ENCODE measurements at places on chromosomes 5 and 9.

DNA sequence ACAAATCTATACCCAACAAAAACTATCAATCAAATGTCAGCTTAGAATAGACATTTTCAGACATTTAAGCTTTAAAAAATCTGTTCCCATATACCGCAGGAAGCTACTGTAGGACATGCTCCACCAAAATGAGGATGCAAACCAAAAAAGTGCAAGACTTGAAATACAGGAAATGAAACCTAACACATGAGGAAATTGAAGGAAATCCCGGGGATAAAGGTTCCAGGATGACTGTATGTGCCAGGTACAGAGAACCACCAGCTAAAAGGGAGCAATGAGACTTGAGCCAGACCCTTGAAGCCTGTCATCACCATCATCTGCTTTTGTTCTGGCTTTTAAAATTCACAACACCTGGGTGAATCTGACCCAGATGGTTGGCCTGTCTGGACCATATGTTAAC lies 21.4 kb downstream of the DIAPH1 start:
- no peak for DNase-seq

- DNase-seq, result no peak
Measured at GRCh38 chr5:123535648-123536047, 23.7 kb downstream of the CSNK1G3 start.

DNA sequence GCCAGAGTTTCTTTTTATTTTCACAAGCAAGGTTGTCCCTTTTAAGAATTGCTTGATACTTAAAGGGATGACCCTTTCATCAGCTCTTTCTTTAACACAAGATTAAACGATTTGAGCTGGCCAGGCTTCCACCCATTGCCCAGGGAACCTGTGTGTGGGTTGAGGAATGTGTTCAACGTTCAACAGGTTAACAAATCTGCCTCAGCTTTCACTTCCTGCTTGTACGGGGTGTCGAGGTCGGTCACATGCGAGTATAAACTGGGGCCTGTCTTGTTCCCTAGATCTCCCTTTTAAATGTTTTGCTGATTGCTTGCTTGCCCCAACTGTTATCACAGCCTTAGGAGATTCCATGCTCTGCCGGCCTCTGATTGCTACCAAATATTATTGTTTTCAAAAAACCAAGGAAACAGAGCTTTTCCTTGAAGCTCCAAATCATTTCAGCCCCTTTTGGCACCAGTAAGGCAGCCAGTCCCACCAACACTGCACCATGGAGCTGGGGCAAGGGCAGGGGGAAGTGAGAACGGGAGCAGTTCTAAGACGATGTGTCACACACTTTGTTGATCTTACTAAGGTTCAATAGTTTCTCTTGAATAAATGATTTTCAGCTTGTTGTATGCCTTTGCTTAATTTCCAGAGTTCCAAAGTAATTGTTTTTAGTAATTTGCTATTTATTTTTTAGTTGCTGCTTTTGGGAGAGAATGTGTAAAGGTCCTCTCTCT lies 10.7 kb upstream of the CLK4 start:
- DNase-seq, result no peak

DNA sequence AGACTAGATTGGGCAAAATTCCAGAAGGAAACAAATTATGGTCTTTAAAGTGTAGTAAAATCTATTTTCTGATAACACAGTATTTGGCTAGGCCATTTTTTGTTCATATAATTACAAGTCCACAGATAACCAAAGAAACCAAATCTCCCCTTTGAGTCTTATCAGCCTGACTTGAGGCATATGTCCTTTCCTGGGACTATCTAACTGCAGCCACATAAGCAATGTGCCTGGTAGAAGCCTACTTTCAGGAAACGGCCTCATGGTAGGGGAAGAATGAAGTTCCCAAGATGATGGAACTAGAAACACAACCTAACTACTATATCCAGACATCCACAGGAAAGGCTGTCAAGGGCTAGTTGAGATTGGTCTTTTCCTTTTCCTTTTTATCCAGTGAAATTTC lies 130.0 kb downstream of the PIK3R1 start:
- DNase-seq, result no peak

DNA sequence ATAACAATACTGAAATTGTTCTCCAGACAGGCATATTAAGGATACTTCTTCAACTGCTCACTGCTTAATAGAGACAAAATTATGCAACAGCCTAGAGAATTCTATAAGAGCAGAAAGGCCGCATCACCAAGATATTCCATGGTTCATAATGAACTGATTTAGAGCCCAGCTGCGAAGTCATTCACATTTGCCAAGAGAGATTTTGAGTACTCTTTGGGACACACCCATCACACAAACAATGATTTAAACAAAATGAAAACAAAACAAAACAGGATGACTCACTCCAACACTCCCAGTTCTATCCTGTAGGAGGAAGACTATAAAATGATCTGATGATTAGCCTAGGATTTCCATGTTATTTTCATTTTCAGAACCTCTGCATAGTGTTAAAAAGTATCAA lies 145.7 kb upstream of the GNA14 start:
- DNase-seq, result no peak

DNA sequence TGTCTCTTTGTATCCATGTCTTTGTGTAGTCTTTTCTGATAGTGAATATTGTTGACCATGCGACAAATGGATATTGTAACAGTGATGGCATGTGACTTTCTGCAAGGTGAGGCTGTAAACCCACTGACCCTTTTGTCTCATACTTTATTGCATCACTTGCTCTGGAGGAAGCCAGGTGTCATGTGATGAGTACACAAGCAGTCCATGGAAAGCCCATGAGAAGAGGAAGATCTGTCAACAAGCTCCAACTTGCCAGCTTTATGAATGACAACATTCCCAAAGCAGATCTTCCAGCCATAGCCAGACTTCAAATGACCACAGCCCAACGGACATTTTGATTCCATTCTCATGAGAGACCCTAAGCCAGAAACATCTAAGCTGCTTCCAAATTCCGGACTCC lies 450.1 kb upstream of the ACTBL2 start:
- no peak for DNase-seq

GRCh38 chr9:111298731-111299598 lies 31.1 kb downstream of the OR2K2 start:
- DNase-seq, result peak; percentile 69

DNA sequence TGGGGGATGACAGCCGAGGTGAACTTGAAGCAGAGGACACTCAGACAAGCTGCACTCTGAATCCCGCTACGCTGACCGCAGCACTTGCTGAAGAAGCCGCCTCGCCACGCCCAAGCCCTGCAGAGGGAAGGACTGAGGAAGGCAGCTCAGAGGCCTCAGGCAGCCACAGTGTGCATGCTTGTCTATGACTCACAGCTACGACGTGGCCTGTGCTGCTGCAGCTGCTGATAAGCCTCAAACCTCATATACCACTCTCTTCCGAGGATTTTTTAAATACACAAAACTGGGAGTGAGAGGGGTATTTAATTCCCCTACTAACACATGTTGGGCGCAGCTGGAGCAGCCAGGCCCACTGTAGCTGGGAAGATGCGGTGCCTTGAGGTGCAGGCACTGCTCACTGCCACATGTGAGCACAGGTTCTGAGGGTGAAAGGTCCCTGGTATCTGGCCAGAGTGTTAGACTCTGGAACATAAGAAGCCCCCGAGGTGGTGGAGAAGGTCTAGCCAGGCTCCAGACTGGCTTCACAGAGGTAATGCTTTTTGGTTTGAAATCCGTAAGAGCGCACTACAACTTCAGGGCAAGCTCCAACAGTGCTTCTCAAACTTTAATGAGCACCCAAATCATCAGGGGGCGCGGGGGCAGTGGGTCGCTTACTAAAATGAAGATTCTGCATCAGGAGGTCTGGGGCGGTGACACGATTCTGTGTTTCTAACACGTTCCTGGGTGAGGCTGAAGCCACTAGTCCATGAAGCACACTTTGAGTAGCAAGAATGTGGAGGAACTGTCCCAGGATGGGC lies 196.8 kb downstream of the AUH start:
- peak; percentile 41 for DNase-seq

- peak; percentile 67 for DNase-seq
Measured at GRCh38 chr9:137461663-137462395, 2.7 kb upstream of the NSMF start.

- DNase-seq, result no peak
Measured at GRCh38 chr9:33236571-33236970, 3.4 kb upstream of the SPINK4 start.

DNA sequence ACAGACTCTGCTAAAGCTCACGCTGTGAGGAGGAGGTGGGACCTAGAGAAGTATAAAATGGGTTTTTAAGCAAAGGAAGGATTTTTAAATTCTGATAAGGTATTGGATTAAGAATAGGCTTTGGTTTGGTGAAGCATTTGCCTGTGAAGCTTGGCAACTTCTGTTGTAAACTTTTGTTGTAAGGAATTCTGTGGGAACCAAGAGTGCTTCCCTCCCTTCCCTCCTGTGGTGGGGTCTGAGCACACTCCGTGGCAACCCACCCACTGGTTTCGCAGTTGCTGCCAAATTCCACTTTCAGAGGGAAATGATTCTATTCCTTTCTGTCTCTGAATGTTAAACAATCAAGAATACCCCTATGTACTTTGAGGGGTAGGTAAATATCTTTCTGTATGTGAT lies 28.6 kb upstream of the GTF2H2C start:
- no peak for DNase-seq

DNA sequence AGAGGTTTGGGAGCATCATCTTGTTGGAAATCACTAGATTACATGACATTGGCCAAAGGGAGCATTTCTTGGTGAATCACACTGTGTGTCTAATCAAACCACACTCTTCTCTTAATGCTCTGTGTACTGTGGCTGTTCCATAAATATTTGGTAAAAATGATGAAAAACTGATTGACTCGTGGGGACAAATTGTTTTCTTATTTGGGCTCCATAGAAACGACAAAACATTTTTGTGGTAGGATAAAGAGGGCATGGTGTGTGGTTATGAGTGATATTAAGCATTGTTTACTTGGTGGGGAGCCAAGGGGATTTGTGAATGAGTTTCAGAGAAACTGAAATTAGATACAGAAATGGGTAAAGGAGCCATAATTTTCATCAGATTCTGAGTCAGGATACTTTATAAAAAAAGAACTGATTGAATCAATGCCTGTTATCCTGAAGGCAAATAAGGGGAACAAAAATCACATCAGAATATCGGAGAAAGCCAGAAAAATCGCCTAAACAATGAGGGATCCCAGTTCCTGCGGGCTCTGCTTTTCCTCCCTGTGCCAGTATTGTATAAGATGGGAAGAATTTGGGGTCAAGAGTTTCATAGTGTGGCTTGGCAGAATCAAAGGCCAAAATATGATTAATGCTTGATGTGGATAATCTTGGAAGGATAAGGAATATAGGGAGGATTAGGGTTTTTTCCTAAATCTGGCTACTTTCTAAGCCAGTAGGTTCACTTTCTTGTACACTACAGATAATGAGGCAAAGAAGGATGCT lies 33.3 kb downstream of the FBXL7 start:
- DNase-seq, result no peak

DNA sequence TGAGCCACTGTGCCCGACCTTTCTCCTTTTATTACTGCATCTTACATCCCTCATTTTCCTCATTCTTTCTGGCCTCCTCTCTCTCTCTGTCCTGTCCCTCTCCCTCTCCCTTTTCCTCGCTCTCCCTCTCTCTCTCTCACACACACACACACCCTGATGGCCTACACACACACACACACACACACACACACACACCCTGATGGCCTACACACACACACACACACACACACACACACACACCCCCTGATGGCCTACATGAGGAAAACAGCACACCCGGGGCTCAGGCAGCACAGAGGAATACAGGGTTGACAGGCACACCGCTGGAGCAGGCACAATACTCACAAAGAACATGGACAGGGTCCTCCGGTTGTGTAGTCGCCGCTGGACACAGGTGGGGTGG lies 3.8 kb upstream of the FCHSD1 start:
- no peak for DNase-seq

GRCh38 chr9:84224246-84224645 lies 116.3 kb downstream of the SLC28A3 start:
- DNase-seq, result no peak

- no peak for DNase-seq
Measured at GRCh38 chr5:67512758-67513157, 316.2 kb upstream of the CD180 start.

GRCh38 chr5:125323613-125324012 lies 577.2 kb upstream of the ZNF608 start:
- no peak for DNase-seq

DNA sequence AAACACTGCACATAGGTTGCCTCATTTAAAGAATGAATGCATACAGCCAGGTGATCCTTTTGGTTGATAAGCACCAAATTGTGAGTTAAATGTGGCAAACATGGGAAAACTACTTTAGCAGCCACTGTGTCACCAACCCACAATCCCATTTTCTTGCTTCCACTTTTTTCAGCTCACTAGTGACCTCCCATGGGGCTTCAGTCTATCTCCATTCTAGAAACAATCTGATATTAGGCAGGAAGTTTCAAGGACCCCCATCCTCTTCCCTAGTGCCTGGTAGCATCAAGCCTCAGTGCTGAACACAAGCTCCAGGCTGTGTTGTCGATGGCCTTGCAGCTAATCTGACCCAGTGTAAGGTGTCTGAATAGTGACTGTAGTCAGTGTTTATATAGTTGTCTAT lies 66.2 kb downstream of the PLPPR1 start:
- DNase-seq, result no peak

GRCh38 chr9:137222190-137223077 lies at the start of gene RNF208:
TSS of gene RNF208 (minus strand) at chr9:137222240. CDS start at chr9:137221212, 1,028 bp downstream.
- no peak for DNase-seq

GRCh38 chr5:32002755-32003154 lies 171.4 kb downstream of the GOLPH3 start:
- DNase-seq, result no peak

DNA sequence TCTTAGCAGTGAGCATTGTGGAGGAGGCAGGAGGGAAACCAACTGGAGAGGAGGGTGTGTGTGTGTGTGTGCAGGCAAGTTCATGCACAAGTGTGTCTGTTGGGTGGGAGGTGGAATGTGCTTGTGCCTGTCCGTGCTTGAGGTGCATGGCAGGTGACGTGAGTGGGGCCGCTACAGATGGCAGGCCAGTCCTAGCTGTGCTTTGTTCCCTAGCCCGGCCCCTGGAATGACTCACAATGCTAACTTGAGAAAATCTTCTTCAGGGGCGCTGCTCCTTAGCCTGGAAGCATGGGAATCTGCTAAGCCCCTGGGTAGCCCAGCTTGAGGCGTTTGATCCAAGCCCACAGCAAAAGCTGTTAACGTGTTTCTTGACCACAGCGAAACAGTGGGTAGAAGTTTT lies 25.0 kb upstream of the DMRT2 start:
- no peak for DNase-seq

Data from testis (tissue), 5 donors.